ENCODE measurements at places on chromosomes 2 and 18. TPM values are rescaled to one million over a fixed set of nuclear protein-coding genes. Genes with fewer than 3 reads are reported as not detected.
A peak's percentile ranks its signal among the peaks of the same experiment; 100 is the strongest.

- no peak for DNase-seq
- peaks cover 89% of the 10 kb centered on the region for H3K4me1 ChIP-seq
- no peak overlapping the region for H3K4me3 ChIP-seq
- peaks cover 15% of the 10 kb centered on the region for H3K36me3 ChIP-seq
- H3K27ac ChIP-seq = no peak overlapping the region
Measured at GRCh38 chr2:65373365-65373918, 59.0 kb downstream of the SPRED2 start.

DNA sequence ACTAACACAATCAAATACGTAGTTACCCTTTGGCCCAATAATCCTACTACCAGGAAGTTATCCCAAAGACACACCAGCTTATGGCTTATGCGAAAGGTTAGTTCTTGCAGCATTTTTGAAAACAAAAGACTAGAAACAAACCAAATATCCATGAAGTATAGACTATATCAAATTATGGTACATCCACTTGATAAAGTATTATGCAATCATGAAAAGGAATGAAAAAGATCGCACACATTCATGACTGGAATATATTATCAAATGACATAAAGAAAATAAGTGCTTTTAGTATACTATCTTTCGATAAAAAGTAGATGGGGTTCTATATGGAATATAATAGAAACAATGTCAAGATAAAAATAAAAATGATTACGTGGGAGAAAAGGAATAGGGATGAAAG, 78.2 kb downstream of the COBLL1 start:
- no peak for DNase-seq
- peaks cover 17% of the 10 kb centered on the region for H3K4me1 ChIP-seq
- H3K4me3 ChIP-seq = no peak overlapping the region
- H3K27me3 ChIP-seq = no peaks in the 10 kb centered on the region
- H3K27ac ChIP-seq = no peak overlapping the region
- H3K36me3 ChIP-seq = no peaks in the 10 kb centered on the region

GRCh38 chr2:75406131-75406581, 154.6 kb downstream of the EVA1A start:
- H3K36me3 ChIP-seq = peaks cover 8% of the 10 kb centered on the region
- H3K27me3 ChIP-seq = peaks cover 27% of the 10 kb centered on the region
- H3K27ac ChIP-seq = no peak overlapping the region
- no peak for DNase-seq
- no peak overlapping the region for H3K4me3 ChIP-seq

GRCh38 chr18:23968638-23969604, 45.6 kb upstream of the TTC39C start:
- DNase-seq = no peak
- no peak overlapping the region for H3K4me3 ChIP-seq
- no peak overlapping the region for H3K27ac ChIP-seq
- no peaks in the 10 kb centered on the region for H3K36me3 ChIP-seq
- peaks cover 5% of the 10 kb centered on the region for H3K4me1 ChIP-seq

DNA sequence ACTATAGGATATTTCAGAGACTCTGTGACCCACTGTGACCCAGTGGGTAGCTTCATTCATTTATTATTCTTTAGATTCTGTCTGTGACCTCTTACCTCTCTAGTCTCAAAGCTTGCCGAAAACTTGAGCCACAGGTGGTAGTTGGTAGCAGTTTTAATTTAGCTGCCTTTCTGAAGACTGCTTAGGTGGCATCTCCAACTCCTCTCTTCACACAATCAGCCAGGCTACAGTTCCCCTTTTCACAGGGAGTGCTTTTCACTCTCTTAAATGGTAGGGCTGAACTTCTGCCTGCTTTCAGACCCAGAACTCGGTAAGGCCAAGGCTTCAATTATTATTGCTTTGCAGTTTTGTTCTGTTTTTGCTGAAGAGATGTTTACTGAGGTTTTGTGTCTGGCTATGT, 349.6 kb downstream of the ARL6IP6 start:
- no peaks in the 10 kb centered on the region for H3K4me1 ChIP-seq
- H3K4me3 ChIP-seq = no peak overlapping the region
- no peak for DNase-seq
- H3K27ac ChIP-seq = no peak overlapping the region
- H3K27me3 ChIP-seq = no peaks in the 10 kb centered on the region

- H3K36me3 ChIP-seq = no peaks in the 10 kb centered on the region
- H3K4me3 ChIP-seq = no peak overlapping the region
- H3K27me3 ChIP-seq = peaks cover 12% of the 10 kb centered on the region
- no peak overlapping the region for H3K27ac ChIP-seq
Measured at GRCh38 chr2:240410808-240411207, 24.7 kb upstream of the GPC1 start.

DNA sequence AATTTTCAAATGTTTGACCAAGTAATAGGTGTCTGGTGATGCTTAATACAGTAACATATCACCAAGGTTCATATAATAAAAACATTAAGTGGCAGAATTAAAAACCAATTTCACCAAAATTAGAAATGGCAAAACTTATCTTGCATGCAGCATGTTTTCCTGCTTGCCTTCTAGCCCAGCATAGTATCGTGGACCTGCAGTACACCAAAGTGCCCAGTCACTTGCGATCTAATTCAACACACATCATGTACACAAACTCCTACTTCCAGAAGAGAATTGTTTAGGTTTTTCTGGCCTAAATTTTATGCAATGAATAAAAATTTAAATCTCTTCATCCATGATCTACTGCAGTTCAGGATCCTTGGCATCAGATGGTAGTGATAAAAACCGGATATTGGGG, 28.9 kb downstream of the LPIN2 start:
- H3K4me1 ChIP-seq = peaks cover 99% of the 10 kb centered on the region
- peak overlapping the region; percentile 43 for H3K4me3 ChIP-seq
- H3K27ac ChIP-seq = peak overlapping the region; percentile 30
- peaks cover 24% of the 10 kb centered on the region for H3K36me3 ChIP-seq
- no peak for DNase-seq

DNA sequence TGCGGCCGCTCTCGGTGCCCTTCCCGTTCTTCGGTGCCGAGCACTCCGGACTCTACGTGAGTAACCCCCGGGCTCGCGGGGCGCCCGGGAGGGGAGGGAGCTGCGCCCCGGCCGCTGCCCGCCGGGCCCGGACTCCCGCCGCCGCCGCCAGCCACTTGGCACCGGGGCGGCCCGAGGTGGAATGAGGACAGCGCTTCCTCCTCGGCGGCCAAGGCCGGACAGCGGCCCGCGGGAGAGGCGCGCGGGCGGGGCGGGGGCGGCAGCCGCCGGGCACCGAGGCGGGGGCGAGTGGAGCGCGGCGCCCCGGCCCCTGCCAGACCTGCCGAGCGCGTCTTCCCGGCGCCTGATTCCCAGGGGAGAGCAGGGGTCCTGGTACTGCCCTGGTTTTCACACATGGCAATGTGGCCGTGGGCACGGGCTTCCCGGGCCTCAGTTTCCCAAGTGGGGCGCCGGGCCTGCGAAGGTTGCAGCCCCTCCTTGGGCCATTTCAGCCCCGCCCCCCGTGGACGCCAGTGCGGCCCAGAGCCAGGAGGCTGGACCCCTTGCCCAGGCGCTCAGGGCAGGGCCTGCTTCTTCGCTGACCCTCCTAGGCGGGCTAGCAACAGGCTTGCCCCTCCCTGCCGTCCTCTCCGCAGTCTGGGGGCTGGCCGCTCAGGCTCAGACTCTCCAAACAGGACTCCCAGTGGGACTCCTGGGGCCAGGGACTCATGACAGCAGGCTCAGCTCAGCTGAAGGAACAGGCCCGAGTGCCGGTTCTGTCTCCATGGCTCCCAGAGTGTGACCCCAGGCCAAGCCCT, 775 bp downstream of the SNED1 start:
- peaks cover 8% of the 10 kb centered on the region for H3K36me3 ChIP-seq
- no peak for DNase-seq
- no peaks in the 10 kb centered on the region for H3K4me1 ChIP-seq
- no peak overlapping the region for H3K4me3 ChIP-seq

DNA sequence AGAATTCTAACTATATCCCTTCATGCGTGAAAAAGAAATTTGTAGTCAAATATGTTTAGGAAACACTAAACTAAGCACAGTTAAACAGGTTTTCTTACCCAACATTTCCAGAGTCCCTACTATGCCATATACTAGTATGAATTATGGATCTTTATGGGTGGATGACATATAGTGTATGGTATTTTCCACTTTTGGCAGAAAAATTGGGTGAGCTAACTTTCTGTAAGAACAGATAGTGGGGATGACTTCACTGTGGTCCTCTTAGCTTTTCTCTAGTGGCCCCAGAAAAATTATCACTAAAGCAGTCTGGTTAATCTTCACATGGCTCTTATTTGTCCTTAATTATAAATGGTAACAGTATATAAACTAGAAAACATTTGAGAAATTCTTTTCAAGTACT, 240.0 kb upstream of the GULP1 start:
- DNase-seq = no peak
- H3K27me3 ChIP-seq = no peaks in the 10 kb centered on the region
- no peaks in the 10 kb centered on the region for H3K36me3 ChIP-seq

- peak; percentile 14 for DNase-seq
- H3K4me1 ChIP-seq = peaks cover 38% of the 10 kb centered on the region
- H3K36me3 ChIP-seq = no peaks in the 10 kb centered on the region
- H3K27ac ChIP-seq = peak overlapping the region; percentile 65
- no peaks in the 10 kb centered on the region for H3K27me3 ChIP-seq
Measured at GRCh38 chr2:197378494-197379307, 56.1 kb downstream of the SF3B1 start.

DNA sequence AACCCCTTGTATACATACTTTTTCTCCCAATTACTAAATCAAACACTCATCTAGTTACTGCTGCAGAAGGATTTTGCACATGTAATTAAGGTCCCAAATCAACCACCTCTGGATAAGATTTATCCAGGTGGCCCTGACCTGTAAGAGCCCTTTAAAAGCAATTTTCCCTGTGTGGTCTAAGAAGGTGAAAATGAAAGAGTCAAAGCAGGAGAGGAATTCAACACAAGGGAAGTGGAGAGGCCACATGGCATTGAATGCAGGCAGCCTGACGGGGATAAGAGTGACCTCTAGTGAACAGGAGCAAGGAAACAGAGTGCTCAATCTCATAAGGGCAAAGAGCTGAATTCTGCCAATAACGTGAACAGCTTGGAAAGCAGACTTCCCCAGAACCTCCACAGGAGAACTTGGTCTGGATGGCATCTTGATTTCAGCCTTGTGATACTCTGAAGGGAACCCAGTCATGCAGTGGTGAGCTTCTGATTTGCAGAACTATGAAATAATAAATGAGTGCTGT, 27.2 kb downstream of the PPP3R1 start:
- peaks cover 1% of the 10 kb centered on the region for H3K27me3 ChIP-seq
- H3K27ac ChIP-seq = peak overlapping the region; percentile 67
- no peak overlapping the region for H3K4me3 ChIP-seq
- DNase-seq = no peak

GRCh38 chr18:66560094-66560493, 43.8 kb downstream of the CDH19 start:
- H3K36me3 ChIP-seq = no peaks in the 10 kb centered on the region
- H3K4me1 ChIP-seq = no peaks in the 10 kb centered on the region
- DNase-seq = no peak
- no peak overlapping the region for H3K27ac ChIP-seq
- H3K27me3 ChIP-seq = no peaks in the 10 kb centered on the region

The RGPD3 gene
- 0.05 TPM for total RNA-seq

The MBD5 gene
- 41.0 TPM for total RNA-seq

The GALR1 gene
- total RNA-seq = not detected

The KLHL30 gene
- not detected for total RNA-seq

The CIDEA gene
- not detected for total RNA-seq

The KCNG3 gene
- total RNA-seq = not detected

The DNAJC27 gene
- total RNA-seq = 4.1 TPM

The SNORC gene
- 1.2 TPM for total RNA-seq
